ENCODE measurements at places on chromosomes 2 and 18.

GRCh38 chr2:225282858-225283710 is 116.4 kb upstream of the NYAP2 start:
- no peak for DNase-seq

DNA sequence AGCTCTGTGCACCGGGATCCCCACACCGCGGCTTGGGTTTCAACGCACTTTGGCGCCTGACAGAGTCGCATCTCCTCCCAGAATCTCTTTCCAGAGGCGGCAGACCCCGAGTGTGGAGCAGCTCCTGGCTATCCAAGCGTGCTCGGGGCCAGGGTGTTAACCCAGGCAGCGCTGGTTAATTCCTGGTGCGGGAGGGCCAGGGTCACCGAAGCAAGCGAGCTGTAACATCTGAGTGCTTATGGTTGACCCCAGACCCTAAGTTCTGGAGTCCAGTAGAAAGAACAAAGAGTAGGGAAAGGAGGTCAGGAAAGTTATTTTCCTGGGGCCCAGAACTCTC is 566 bp upstream of the OSR1 start:
- no peak for DNase-seq

- DNase-seq: no peak
Measured at GRCh38 chr2:29251406-29251805, 136.2 kb downstream of the CLIP4 start.

DNA sequence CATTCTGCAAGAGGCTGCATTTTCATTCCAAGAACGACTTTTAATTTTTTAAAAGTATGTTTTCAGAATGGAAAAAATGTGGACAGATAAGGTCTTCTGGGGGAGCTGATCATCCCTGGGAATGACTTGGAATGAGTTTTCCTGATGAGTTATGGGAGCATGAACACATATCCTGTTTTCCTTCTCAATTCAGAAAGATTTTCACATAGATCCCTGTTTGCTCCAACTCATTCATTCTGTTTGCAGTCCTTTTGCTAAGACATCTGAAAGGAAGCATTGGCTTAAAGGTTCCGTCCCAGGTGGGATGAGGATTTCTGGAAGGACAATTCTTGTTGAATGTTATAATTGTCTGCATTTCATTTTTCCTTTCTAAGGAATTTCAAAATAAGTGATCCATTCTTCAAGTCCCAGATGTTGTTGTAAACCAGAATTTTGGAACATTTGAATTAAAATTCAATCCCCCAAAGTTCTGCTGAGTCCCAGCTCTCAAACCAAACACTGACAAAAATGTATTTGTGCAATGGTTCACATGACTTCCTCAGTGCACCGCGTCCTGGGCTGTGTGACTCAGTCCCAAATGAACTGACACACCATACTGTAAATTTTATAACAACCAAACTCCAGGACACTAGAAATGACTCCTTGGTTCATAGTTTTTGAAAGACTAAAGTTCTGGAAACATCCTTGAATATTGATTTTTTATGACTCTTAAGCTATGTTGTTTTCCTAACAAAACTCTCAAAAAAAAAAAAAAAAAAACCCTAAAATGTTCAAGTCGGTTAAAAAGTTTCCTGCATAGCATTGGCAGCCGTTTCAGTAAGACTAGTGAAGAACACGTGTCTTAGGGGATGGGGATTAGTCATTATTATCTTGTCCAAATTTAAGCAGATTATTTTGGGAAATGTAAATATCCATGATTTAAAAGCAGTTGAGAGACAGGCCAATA is 281.8 kb upstream of the TCF4 start:
- DNase-seq: no peak

DNA sequence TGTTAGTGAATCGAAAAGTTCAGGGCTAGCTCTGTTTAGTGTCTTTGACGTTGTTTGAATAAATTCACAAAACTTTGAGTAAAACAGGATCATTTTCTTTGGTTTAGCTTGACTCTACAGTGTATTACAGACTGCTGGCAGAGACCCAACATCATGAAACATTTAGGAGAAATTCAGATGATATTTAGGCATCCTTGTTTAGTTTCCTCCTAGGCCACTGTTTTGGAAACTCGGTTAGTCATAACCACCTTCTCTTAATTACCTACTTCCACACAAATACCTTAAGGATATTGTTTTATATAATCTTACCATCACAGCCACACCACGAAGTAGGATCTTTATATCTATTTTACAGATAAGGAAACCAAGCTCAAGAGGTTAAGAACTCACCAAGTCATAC is 7.8 kb downstream of the LIMS1 start:
- no peak for DNase-seq

- DNase-seq: no peak
Measured at GRCh38 chr2:134314681-134315368, 61.0 kb downstream of the MGAT5 start.

DNA sequence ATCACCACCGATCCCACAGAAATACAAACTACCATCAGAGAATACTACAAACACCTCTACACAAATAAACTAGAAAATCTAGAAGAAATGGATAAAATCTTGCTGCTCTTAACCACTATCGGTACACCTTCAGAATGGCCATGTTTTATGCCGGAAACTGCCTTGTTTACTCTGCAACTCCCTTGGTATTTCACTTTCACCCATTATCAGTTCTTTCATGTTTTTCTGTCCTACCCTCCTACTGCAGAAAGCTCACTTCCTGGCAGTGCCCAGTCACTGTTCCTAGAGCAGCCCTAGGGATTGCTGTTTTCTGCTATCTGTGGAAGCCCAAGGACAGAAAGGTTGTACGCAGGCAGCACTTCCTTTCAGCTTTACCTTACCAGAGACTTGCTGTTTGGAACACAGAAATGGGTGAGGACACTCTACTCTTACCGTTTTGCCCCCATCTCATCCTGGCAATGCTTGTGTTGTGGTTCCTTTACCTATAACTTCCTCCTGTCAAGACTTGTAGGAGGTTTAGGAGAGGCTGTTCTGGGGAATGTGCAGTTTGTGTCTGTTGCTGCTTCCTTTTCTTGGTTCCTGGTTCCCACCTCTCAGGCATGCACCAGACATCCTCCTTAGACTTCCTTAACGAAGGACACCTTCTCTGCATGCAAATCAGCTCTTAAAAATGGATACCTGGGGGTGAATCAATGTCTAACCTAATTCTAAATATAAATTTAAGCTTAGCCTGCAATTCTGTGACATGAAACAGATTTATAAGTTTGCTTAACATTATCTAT is 394.4 kb downstream of the SPAG16 start:
- no peak for DNase-seq

- DNase-seq: no peak
Measured at GRCh38 chr2:41283079-41283775, 764.6 kb upstream of the PKDCC start.

DNA sequence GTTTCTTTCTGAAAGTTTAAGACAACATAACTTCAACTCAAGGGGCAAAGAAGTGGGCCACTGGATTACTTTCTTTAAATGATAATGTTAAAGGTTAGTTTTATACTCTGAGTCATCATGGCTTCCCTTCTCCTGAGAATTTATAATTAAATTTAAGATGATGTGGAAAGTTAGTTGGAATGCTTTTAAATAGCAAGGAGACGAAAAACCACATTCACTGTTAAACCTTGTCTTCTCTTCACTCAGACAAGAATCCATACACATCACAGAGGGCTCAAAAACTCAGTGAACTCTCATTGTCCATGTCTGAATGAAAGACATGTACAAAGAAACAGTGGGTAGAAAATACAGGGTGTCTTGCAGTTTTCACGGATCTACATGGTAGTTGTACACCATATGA is 65.6 kb downstream of the COL5A2 start:
- no peak for DNase-seq

DNA sequence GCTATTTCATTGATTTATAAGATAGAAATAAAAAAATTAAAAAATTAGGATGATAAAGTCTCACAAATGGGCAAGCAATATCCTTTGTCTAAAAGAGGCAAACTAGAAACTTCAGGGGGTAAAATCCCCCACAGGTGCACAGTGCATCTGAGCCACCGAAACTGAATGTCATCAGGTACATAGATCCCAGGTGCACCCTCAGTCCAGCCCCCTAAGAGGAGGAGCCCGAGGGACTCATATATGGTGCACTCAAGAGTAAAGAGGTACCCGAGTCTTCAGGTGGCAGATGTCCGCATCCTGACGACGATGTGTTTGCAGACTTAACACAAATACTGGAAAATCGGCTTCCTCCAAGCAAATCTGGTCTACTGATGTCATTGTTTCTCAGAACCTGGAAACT is 11.3 kb downstream of the QPCT start:
- DNase-seq: no peak

GRCh38 chr2:173291412-173291811 is 63.3 kb upstream of the CDCA7 start:
- no peak for DNase-seq

DNA sequence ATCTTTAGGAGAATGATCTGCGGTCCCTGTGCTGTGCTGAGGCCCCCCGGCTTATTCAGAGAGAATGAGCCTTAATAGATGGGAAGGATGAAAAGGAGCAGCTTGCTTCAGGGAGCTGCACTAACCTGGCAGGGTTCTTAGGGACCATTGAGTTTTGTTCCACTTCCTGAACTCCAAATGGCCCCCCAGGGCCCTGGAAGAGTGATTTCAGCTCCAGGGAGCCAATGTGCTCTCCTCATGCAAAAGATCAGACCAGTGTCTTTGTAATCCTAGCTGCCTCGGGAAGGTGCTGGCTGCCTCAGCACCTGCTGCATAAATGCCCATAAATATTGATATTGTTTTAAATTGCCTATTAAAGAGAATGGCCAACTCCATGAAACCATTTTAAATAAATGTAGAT is 210.2 kb downstream of the NCK2 start:
- DNase-seq: no peak

- DNase-seq: no peak
Measured at GRCh38 chr2:105301646-105302045, 27.9 kb downstream of the TGFBRAP1 start.

- DNase-seq: no peak
Measured at GRCh38 chr2:95695613-95696012, 103.8 kb downstream of the TRIM43 start.

DNA sequence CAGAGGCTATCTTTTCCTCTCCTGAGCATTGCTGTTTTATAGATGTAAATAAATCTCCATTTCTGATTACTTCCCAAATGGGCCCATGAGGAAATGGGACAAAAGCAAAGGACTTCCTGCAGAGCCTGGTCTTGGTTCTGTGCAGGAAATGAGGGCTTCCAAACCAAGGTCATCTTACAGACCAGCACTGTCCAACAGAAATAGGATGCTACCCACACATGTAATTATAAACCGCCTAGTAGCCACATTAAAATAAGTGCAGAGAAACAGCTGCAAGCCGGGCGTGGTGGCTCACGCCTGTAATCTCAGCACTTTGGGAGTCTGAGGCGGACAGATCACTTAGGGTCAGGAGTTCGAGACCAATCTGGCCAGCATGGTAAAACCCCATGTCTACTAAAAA is 6.2 kb downstream of the TTL start:
- DNase-seq: no peak
